ENCODE measurements at places on chromosomes 6 and 20. TPM values are rescaled to one million over a fixed set of nuclear protein-coding genes. Genes with fewer than 3 reads are reported as not detected.

DNA sequence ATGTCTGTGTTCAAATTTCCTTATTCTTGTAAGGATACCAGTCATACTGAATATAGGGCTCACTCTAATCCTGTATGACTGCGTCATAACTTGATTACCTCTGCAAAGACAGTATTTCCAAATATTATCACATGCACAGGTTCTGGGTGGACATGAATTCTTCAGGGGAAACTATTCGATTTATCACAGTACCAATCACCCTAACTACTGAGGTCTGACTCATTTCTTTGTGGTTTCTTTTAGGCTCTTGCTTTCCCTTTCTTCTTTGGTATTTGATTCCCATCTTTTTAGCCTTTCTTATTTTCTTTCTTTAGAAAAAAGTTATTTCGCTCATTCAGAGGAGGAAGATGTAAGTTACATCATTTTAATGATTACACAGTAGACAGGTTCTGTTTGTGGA lies 40.3 kb upstream of the TBX18 start:
- no peak for DNase-seq

DNA sequence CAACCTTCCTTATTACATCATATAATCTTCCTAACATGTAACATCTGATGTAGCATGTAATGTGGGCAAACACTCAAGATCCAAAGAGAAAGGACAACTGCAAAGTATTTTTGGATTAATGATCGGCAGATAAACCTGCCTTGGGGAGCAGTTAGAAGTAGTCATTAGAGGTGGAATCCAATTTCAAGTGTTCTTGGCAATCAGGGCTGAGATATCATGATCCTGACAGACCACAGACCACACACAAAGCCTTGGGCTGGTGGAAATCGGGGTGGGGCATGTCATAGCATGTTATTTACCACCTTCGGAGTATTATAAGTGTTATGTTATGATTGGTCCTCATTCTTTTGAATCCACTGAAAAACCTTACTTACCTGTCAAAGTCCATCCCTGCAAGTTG lies 16.3 kb downstream of the NCOA5 start:
- DNase-seq = no peak

Gene PDE10A
- 2.4 TPM for total RNA-seq

Gene F13A1
- total RNA-seq = 1.5 TPM
